ENCODE measurements at places on chromosomes 5 and 9. TPM values are rescaled to one million over a fixed set of nuclear protein-coding genes. Genes with fewer than 3 reads are reported as not detected.

- H3K4me3 ChIP-seq: no peak overlapping the region
- no peak overlapping the region for H3K27ac ChIP-seq
Measured at GRCh38 chr9:35179347-35180280, 17.8 kb downstream of the UNC13B start.

DNA sequence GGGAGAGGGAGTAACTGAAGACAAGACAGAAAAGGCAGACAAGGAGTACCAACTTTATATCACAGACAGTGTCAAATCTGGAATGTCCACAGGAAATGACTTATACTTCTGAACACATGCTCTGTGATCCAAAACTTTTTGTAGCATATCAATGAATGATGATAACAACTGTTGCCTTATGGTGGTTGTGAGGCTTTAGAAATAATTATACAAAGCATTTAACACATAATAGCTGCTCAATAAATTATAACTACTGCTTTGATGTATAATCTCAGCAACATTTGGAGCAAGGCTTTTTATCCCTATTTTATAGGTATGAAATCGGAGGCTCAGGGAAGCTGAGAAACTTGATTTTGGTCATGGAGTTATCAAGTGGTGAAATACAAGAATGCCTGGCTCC lies 3.3 kb upstream of the ASTN2 start:
- peaks cover 6% of the 10 kb centered on the region for H3K4me1 ChIP-seq
- H3K27ac ChIP-seq: no peak overlapping the region
- DNase-seq: no peak
- H3K4me3 ChIP-seq: no peak overlapping the region
- H3K36me3 ChIP-seq: no peaks in the 10 kb centered on the region
- H3K27me3 ChIP-seq: peaks cover 39% of the 10 kb centered on the region

DNA sequence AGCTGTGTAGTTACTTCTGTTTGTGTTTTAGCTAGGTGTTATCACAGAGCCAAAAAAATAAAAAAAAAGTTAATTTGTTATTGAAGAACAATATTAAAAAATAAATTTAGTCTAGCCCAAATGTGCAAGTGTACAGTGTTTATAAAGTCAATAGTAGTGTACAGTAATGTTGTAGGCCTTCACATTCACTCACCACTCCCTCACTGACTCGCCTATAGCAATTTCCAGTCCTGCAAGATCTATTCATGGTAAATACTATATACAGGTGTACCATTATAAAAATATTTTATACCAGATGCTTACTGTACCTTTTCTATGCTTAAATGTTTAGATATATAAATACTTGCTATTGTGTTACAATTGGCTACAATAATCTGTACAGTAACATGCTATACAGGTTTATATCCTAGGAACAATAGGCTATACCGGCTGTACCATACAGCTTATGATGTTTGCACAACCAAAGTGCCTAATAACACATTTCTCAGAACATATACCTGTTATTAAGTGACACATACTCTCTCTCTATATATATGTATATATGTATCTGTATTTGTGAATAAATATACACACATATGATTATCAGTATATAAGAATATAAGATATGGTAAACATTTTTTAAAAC lies 341.4 kb upstream of the EDIL3 start:
- DNase-seq: no peak
- no peaks in the 10 kb centered on the region for H3K36me3 ChIP-seq
- H3K27ac ChIP-seq: no peak overlapping the region
- no peak overlapping the region for H3K4me3 ChIP-seq
- no peaks in the 10 kb centered on the region for H3K27me3 ChIP-seq
- no peaks in the 10 kb centered on the region for H3K4me1 ChIP-seq

DNA sequence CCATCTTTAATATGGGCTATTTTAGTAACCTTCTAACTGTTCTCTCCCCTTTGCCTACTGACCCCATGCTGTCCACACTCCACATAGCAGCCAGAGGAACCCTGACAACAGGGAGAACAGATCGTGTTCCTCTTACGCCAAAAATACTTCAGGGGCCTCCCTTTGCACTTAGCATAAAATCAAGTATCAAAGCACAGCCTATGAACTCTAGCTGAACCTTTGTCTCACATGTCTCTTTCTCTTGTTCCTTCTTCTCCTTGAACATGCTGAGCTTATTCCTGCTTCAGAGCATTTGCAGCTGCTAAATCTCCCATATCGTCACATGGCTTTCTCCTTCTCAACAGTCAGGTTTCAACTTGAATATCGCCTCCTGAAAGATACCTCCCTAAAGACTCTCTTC lies 698.8 kb upstream of the C9orf72 start:
- no peaks in the 10 kb centered on the region for H3K4me1 ChIP-seq
- H3K36me3 ChIP-seq: no peaks in the 10 kb centered on the region
- DNase-seq: no peak
- H3K27me3 ChIP-seq: no peaks in the 10 kb centered on the region
- no peak overlapping the region for H3K4me3 ChIP-seq

Gene TMEFF1
- 68.2 TPM for total RNA-seq

DNA sequence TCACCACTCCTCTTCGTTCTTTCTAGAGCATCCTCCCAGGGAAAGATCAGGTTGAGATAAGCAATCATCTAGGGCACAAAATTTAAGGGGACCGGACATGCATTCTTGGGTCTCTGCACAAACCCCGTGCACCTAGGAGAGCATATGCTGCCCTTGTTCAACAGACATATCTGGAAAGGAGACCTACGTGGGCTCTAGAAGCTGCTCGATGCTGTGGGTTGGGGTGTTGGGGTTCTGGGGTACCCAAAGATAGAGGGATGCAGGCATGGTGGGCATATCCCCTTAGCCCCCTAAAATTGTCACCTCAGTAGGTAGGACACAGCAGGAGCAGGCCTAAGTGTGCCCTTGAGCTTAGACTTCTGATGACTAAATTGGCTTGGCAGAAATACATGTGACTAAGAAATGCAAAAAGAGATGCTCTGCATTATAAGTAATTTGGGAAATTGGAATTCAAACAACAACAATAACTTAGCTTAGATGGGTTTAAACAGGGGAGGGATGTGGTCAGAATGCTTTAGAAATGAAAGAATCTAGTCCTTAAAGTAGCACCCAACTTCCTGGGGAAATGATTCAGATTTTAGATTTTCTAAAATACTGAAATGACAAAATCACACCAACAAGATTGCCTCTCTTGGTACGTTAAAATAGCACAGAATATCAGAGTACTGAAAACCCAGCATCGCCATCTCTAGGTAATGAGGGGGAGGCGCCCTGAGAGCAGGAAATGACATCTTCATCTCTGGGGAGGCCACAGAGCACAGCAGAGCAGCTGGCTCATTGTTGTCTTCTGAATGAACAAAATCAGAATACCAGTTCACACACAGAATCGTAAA lies 172.3 kb downstream of the GNA14 start:
- DNase-seq: no peak
- no peaks in the 10 kb centered on the region for H3K4me1 ChIP-seq
- no peak overlapping the region for H3K4me3 ChIP-seq
- no peaks in the 10 kb centered on the region for H3K36me3 ChIP-seq
- no peak overlapping the region for H3K27ac ChIP-seq

DNA sequence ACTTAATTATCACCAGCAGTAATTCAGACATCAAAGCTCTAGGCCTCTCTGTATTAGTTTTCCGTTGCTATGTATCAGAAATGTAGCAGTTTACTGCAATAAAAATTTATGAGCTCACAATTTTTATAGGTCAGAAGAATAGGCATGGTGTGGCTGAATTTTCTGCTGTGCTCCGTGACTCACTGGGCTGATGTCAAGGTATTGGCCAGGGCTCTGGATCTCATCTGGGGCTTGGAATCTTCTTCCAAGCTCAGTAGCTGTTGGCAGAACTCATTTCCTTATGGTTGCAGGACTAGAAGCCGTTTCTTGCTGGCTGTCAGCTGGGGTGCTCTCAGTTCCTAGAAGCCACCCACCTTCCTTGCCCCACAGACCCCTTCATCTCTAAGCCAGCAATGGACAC lies 66.3 kb downstream of the PSAT1 start:
- no peaks in the 10 kb centered on the region for H3K27me3 ChIP-seq
- no peaks in the 10 kb centered on the region for H3K4me1 ChIP-seq
- no peaks in the 10 kb centered on the region for H3K36me3 ChIP-seq
- no peak overlapping the region for H3K4me3 ChIP-seq
